D341Med (cell line): ENCODE measurements at places on chromosomes 3 and 15.

DNA sequence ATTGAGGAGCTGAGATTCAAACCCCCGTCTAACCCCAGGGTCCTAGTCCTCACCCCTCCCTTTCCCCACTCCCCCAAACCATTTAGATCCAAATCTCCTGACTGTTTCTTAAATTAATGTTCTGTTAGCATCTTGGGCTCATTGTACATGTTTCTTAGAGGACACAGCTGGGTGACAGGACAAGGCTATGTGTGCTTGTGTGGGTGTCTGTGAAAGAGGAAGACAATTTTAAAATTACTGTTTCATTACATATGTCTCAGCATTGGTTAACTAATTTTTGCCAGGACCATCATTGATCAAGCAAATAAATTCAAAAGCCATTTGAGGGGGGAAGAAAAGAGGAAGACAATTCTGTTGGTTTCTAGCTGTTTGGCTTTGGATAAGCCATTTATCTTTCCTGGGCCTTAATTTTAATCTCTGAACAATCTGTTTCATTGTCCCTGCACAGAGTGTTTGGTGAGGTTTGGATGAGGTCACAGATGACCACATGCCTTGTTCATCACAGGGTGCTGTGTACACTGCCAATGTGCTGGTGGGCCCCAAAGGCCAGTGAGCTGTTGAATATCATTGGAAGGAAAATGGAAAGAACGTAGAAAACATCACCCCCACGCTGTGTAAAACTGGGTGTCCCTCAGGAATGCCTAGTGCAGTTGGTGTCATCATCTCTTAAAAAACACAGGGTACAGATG is 51.9 kb downstream of the RPLP1 start:
- no peak for DNase-seq

GRCh38 chr3:123724306-123724705 is 139.5 kb upstream of the HACD2 start:
- DNase-seq: no peak

DNA sequence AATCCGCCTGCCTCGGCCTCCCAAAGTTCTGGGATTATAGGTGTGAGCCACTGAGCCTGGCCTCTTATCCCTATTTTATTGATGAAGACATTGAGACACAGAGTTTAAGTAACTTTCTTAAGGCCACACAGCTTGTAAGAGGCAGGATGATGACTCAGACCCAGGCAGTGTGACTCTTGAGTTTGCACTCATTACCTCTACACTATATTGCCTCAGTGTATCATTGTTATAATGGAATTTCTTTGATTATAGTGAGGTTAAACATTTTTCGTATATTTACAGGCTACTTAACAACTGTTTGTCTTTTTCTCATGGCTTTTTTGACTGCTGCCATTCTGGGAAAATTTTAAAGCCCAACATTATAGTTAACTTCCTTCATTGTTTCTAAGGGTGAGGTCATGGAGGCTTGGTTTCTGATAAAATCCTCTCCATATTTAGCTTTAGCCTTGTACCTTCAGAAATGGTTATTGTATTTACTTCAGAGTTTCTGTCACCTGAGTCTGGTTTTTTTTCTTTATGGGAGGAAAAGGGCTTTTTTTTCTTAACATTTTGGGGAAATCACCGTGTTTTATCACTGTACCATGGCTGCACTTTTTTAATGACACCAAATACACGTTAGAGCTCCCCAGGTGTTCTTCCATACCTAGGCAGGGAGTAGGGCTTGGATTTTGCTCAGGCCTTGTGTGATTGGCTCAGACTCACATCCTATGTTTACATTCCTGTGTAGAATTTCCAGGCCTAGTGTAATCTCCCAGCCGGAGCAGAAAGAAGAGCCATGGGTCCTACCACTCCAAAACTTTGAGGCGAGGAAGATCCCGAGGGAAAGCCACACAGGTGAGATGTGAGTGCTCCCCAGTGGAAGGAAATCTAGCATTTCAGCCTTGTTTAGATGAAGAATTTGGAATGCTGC is 6.3 kb downstream of the ZNF774 start:
- no peak for DNase-seq

DNA sequence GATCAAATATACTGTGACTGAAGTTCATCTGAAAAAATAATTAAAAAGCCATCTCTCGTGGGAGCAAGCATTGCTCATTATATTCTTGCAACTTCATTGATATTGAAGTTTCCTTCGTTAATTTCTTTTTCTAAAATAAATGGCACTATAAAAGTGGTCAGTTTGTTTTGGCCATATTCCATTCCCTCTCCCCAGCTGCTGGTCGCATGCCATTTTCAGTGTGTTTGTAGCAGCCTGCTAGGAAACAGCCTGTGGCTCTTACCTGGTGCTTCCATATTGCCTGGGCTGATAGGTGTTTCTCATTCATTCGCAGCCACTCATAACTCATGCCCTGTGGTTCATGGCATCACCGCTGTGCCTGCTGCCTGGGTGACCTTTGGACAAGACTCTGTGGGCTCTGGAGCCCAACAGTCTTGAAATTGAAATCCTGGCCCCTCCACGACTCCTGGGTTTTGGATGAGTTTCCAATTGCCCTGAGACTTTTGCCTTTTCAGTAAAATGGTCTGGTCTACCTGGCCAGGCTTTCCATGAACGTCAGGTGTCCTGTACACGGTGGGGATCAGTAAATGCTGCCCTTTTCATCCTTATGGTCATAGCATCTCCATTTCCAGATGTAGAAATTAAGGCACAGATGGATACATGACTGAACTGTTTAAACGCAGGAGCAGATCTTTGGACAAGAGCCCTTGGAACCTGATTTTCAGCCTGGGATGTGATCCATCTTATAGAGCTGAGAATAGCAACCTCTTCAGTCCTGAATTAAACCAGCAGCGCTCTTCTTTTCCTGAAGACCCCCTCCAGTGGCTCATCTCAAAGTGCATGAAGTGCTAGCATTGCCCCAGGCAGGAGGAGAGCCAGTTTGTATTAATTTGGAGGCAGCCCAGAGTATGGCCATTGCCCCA is 69.4 kb downstream of the SLCO3A1 start:
- no peak for DNase-seq

GRCh38 chr15:64521201-64521600 is 60.8 kb downstream of the ZNF609 start:
- DNase-seq: peak; percentile 33

DNA sequence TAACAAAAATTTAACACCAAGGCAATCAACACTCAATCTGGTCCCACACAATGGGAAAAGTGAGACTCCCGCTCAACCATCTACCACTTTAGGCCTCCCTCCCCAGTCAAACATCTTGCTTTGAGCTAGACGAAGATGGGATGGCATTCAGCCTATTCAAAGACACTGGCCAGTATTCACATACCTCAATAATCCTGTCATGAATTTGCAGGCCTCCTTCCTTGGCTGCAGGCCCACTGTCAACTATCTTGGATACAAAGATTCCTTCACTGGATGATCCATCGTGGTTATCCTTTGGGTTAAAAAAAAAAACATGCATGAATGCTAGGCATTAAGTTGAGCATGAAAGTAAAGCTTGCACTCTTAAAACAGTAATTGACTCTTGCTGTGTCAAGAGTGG is 22.6 kb downstream of the PDZRN3 start:
- no peak for DNase-seq

DNA sequence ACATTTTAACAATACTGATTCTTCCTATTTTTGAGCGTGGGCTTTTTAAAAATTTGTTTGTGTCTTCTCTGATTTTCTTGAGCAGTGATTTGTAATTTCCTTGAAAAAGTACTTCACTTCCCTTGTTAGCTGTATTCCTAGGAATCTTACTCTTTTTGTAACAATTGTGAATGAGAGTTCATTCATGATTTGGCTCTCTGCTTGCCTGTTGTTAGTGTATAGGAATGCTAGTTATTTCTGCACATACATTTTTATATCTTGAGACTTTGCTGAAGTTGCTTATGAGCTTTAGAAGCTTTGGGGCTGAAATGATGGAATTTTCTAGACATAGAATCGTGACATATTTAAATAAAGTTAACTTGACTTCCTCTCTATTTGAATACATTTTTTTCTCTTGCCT is 582.8 kb upstream of the BCHE start:
- DNase-seq: no peak

DNA sequence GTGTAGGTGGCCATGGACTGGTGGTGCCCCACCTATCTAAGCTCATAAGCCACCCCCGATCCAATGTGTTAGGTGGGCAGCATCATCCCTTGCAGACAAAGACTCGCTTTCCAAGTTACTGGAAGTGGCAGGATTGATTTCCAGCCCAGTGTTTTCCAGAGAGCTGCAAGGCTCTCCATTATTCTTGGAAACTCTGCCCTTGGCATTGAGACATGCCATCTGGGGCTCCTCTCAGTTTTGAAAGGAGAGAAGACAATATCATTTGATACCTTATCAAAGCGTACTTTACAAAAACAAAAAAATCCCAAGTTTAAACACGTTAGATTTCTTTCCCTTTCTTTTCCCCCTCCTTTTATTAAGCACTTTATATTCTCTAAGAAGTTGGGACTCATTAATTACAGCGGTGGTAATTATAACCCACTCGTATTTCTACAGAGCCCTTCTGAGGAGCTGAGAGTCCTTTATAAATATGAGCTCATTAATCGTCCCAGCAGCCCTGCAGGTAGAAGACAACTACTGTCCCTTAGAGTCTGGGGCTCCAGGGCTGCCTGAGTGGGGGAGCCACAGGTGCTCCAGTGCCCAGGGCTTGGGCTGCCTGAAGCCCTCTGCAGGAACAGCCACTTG is 226.1 kb downstream of the TLE3 start:
- DNase-seq: no peak

DNA sequence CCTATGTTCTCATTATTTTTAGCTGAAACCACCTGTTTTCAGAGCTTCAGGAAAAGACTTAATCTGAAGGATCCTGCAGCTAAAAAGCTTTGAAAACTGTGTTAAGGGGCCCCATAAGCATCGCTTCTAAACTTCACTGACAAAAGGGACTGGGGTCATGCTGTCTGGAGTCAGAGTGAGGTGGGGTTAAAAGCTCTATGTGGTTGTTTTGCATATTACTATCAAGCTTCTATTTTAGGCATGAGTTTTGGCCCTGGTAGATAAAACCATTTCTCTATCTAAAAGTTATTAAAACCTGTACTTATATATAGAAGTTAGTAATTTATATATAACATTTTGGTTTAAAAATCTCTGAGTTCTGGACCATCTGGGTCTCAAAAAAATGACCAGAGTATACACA is 45.5 kb downstream of the GPR160 start:
- no peak for DNase-seq
